ENCODE measurements at places on chromosomes 6 and 20.

GRCh38 chr6:69873291-69873690, 6.9 kb downstream of the COL19A1 start:
- no peak for DNase-seq

- DNase-seq, result no peak
These were observed 75.9 kb upstream of the PMEPA1 start for GRCh38 chr20:57785720-57786119.

DNA sequence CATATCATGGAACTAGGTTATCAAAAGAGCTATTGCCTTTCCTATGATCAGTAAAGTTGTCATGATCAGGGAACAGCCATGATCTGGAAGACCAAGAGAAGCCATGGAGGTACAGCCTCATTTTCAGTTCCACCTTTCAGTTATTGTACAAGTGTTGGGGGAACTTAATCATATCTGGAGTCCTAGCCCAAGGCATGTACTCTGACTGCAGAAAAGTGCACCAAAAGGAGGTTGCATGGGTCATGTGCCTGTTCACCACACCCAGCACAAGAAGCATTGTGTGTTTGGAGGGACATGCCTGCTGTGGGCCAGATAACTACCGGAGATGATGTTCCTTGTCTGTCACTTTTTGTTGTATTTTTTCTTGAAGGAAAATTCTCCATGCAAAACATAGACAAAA, 185.8 kb upstream of the MAN1A1 start:
- DNase-seq, result no peak

- DNase-seq, result no peak
These were observed 7.6 kb downstream of the SPATS1 start for GRCh38 chr6:44349904-44350649.

GRCh38 chr6:168183613-168183970, 104.6 kb upstream of the FRMD1 start:
- no peak for DNase-seq

DNA sequence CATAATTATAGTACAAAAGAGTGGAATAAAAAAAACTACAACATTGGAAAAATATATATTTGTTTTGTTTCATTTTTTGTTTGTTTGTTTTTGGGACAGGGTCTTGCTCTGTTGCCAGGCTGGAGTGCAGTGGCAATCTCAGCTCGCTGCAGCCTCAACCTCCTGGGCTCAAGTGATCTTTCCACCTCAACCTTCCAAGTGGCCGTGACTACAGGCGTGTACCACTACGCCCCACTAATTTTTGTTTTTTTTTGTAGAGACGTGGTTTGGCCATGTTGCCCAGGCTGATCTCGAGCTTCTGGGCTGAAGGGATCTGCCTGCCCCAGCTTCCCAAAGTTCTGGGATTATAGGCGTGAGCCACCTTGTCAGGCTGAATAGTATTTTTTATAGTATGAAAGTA, 41.4 kb upstream of the SH3BGRL2 start:
- no peak for DNase-seq

- DNase-seq, result no peak
These were observed 78.6 kb upstream of the PLN start for GRCh38 chr6:118469468-118469867.

DNA sequence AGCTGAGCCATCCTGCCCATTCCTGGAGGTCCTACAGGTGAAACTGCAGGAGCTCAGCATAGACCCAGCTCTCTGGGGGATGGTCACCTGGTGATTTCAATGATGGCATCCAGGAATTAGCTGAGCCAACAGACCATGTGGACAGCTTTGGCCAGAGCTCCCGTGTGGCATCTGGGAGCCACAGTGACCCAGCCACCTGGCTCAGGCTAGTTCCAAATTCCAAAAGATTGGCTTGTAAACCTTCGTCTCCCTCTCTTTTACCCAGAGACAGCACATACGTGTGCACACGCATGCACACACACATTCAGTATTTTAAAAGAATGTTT, 44.0 kb downstream of the SIRPA start:
- no peak for DNase-seq

DNA sequence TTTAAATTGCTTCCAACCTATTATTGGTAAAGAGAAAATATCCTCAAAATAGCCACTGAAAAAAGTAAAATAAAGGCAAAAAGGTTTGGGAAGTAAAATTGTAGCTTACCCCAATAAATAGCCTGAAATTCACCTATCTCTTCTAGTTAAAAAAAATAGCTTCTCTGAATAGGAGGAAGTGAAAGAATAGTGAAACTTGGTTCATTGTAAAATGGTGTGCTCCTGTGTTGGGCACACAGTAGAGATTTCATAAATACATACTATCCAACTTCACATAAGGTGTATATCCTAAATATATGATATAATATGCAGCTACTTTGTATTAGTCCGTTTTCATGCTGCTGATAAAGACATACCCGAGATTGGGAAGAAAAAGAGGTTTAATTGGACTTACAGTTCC, 45.3 kb downstream of the CDK19 start:
- DNase-seq, result no peak

DNA sequence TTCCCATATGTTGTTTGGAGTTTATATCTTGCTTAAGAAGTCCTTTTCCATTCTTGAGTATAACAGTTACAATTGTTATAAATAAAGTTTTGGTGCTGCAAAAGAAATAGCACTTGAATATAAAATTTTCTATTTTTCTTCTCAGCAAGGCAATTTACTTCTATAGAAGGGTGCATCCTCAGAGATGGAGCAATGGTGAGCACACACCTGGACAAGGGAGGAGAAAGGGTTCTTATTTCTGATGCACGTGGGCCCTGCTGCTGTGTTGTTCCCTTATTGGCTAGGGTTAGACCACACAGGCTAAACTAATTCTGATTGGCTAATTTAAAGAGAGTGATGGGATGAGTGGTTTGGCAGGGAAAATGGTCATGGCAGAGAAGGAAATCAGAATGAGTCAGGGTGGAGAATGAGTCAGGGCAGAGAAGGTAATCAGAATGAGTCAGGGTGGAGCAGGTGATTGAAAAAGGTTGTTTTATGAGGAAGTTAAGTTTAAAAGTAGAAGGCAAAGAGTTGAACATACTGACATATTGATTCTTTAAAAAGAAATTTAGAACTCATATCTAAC, 38.0 kb downstream of the CST8 start:
- no peak for DNase-seq

DNA sequence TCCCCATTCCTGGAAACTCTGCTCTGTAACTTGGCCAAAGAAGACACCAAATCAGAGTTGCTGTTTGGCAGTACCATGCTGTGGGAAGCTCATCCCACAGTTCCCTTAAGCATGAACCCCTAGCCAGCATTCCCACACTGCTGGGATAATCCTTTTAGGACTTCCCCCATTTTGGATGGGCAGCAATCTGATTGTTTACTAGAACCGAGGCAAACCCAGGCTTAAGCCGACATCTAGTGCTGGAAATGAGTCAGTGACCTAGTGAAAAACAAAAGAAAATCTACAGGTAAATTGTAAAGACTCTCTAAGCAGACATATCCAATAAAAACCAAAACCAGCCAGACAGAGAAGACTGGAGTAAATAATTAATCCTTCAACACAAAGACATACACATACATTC, 5.2 kb downstream of the DNAH8 start:
- DNase-seq, result no peak

DNA sequence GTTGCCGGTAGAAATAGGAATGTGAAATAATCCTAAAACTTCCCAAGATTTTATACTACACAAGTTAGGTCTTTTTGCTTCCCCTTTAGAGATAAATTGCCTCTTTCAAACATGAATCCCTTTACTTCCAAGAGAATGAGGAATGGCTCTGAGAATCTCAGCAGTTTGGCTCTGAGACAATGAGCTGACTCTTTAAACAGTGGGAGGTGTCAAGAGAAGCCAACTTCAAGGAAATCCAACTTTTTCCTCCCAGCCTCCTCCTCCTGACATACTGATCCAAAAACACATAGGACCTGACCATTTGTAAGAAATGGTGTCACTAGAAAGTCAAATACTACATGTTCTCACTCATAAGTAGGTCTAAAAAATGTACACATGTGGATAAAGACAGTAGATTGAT, 154.2 kb downstream of the ALDH8A1 start:
- no peak for DNase-seq

DNA sequence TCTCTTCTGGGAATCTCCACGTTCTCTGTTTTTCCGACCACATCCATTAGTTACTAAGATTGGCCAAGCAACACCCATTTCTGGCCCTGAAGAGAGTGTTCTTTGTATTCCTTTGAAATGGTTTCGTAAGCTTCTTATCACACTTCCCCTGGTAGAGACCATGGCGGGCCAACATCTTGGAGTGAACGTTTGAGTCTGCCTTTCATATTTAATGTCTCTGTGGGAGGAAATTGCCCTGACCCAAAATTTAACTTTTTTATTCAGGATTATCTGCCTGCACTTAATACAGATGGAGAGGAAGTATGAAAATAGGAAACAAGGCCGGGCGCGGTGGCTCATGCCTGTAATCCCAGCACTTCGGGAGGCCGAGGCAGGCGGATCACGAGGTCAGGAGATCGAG, 177.0 kb upstream of the SNX9 start:
- no peak for DNase-seq

DNA sequence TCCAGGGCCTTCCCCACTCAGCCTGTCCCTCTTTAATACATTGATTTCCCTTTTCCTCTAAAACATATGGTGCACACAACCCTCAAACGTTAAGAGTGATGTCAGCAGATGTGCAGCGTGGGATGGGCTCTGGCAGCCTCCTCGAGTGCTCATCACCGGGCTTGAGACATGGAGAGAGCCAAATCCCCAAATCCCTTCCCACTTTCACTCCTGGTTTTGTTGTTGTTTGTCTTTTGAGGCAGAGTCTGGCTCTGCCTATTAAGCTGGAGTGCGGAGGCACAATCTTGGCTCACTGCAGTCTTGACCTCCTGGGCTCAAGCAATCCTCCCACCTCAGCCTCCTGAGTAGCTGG, 5.8 kb upstream of the PLTP start:
- DNase-seq, result no peak

DNA sequence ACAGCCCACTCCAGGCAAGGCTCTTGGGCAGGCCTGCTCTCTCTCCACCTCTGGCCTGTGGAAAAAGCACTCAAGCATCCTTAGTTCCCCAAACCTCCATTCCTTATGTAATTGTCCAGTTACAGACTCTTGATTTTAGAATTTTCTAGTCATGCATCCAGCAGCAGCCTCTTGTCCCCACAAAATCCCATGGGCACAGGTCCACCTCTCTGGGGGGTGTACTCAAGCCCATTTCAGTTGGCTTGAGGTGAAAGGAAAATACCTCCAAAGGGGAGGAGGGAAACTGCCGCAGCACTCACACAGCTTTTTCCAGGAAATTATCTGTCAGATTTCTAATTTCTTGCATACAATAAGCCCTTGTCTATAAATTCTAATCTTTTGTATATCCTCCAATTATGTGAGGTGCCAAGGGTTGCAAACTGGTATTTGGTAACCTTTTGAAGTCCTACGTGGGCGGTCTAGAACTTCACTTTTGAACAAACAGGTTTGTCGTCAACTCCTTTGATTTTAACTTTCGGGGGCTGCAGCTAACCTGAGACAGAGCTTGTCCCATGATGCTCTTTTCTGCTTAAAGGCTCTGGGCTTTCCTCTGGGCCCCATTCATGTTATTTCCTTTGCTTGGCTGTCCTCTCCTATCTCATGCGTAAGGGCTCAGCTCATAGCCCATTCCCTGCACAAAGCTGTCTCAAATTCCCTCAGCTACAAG, 104.7 kb upstream of the CEP85L start:
- DNase-seq, result no peak

DNA sequence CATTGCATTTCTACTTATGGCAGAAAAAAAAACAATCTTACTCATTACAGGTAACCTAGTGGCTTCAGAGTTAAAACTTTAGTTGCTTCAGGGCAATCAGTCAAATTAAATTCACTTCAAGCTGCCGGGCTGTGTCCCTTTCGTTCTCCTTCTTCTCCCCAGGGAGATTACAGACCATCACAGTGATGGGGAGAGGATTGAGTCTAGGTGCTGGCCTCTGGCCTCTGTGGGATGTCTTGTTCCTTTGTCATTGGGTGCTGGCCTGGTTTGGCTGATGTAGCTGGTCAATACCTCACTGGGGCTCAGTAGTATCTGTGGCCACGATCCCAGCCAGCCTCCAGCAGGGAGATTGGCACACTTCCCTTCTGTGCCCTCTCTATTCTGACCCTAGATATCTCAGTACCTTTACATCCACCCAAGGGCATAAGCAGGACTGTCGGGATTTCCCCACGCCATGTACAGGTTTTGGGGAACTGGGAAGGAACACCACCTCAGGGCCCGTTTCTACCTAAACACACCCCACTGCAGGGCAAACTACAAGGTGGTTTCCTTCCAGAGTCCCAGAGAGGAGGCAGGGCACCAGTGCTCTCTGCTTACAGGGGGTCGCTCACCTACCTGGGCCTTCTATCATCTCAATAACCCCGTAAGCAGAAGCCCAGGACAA, 15.4 kb downstream of the FYN start:
- DNase-seq, result no peak

GRCh38 chr6:106745824-106746582, 116.6 kb downstream of the QRSL1 start:
- DNase-seq, result no peak

DNA sequence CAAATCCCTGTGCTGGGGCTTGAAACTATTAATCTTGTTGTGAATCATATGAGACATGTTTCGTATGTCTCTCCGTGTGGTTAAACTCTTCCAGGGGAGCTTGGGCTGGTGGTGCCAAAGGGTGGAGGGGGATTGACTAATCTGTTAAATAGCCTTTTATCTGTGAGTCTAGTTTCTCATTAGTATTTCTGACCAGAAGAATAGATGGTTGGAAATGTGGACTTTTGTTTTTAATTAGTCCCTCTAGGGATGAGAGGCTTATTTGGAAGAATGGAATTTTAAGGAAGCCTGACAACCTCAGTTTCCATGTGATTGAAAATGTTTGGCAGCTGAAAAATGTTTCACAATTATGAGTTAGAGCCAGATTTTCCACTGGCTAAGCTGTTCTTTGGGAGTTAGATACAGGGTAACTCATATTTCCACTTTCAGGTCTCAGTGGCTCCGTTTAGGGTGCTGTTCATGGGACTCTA, 117.3 kb downstream of the BCKDHB start:
- DNase-seq, result no peak

DNA sequence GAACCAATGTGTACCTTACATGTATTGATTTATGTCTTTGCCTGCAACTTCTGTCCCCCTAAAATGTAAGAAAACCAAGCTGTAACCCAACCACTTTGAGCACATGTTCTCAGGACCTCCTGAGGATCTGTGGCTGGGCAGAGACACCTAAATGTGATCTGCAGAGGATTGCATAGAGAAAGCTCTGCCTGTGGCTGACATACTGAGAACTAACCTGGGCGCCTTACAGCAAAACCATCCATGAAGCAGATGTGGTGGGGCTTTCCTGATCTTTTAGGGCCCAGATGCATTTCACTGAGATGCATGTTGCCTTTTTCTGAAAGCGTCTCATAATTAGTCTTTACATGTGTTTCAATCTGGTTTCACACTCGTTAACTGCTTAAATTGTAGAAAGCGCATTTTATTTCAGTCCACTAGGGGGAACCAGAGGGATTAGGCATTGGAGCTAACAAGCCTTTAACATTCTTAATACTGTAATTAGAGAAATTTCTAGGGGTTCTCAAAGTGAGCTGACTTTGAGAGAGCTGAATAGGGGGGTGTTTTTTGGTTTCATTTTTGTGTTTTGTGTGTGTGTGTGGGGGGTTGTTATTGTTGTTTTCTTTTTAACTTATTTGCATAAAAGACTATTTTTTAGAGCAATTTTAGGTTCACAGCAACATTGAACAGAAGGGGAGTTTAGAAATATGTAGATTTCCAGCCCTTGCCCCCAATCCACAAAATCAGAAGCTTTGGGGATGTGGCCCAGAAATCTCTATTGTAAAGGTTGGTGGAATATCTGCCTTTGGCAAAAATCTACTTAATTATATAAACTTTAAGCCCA, 50.9 kb upstream of the FAM184A start:
- no peak for DNase-seq

Data from T-helper 9 cell (primary cell).